ENCODE measurements at places on chromosomes 13 and 19.

GRCh38 chr19:58354478-58355030 lies 1.3 kb upstream of the A1BG start:
- DNase-seq, result no peak

DNA sequence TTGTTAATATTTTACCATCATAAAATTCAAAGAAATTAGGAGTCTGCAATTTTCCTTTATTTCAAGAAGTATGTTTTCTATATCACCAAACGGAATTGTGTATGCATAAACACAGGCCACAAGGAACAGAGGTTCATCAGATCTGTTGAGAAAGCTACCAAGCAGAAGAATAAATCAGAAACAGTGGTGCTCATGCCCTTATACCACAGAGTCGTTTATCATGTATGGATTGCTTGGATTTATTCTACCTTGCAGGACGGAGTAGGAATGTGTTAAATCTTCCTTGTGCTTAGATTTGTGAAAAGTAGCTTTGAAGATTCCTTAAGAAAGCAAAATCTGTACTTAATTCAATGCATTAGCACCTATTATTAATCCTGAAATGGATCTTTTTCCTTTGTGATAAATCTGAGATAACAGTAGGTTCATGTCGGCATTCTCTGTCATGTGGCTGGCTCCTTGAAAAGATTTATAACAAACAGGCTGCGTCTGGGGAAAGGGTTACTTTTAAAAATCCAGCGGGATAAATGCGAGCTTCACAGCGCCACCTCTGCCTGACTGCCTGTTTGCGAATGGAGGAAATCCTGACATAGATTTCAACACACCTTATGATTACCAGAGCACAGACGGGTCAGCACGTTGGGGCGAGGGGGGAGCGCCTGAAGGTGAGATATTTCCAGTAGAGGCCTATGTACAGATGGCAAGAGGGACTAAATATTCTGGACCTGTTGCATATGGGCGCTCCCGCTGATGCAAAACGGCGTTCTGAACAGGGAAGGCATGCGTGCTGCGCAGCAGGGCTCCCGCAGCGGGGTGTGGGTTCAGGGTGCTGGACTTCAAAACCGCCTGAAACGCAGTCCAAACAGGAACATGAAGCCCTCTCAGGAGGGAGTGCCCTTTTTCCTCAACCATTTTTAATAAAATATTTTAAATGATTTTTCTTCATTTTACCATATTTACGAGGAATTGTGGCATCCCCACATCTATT lies 445.5 kb upstream of the SGCG start:
- DNase-seq, result no peak

- no peak for DNase-seq
Measured at GRCh38 chr13:80362481-80362880, 21.6 kb upstream of the SPRY2 start.

- DNase-seq, result no peak
Measured at GRCh38 chr13:110266983-110267382, 40.0 kb downstream of the COL4A1 start.

DNA sequence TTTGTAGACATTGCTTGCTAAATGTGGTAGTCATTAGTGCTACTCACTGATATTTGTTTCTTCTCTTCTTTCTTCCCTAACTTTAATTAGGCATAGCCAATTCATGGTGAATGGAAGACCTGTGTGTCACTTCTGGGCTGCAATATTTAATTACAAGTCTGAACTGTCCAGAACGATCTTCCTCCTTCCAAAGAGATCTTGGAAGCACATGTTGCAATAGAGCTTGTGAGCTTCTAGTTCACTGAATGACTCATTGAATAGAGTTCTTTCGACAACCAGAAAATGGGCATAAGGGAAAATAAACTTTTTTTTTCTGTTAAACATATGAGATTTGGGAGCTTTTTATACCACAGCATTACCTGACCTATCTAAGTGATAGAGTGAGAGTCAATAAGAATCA lies 1264.6 kb downstream of the PCDH9 start:
- DNase-seq, result peak; percentile 7

DNA sequence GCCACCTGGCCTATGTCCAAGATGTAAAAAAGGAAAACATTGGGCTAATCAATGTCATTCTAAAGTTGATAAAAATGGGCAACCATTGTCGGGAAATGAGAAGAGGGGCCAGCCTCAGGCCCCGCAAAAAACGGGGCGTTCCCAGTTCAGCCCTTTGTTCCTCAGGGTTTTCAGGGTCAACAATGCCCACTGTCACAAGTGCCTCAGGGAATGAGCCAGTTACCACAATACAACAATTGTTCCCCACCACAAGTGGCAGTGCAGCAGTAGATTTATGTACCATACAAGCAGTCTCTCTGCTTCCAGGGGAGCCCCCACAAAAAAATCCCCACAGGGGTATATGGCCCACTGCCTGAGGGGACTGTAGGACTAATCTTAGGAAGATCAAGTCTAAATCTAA lies 112.5 kb downstream of the ZNF486 start:
- no peak for DNase-seq

DNA sequence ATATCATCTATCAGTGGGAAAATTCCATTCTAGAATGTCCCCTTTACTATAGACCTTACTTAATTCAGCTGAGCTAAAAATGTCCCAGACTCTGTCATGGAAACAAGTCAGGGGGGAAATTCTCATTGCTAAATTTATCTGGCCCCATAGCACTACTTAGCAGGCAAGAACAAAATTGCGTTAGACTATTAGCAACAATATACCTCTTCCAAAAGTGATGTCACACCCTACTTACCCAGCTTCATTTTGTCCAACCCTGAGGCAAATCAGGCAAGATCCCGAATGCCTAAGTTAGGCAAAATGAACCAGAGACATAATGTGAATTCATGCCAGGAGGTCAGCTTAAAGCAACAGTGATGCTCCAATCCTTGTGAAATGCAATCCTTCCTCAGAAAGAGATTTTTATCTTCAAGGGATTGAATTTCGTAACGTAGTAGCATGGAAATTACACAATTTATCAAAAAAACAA lies 93.7 kb downstream of the FRY start:
- DNase-seq, result peak; percentile 28

GRCh38 chr13:63864171-63864902 lies 2448.7 kb upstream of the PCDH20 start:
- DNase-seq, result peak; percentile 15

Data from fibroblast of skin of abdomen (primary cell).